ENCODE measurements at places on chromosomes 2 and 18.

- no peak for DNase-seq
Measured at GRCh38 chr2:160104115-160104514, 41.7 kb upstream of the PLA2R1 start.

GRCh38 chr2:178317811-178318210 lies 123.5 kb downstream of the OSBPL6 start:
- no peak for DNase-seq

DNA sequence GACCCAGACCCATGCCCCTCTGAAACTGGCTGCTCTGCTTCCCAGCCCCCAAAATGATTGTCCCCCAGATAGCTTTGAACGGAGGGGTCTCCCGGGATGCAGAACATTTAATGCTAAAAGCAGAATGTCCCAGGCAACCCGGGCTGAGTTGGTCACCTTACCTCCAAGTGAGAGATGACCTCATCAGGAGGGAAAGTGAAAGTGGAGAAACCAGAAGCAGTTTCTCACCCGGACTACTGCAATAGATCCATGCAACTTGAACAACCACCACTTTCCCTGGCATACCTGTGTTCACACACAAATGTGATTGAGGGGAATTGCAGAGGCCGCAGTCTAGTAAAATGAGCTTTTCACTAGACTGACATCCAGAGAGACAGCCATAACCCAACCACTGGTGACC lies 75.3 kb upstream of the NPAS2 start:
- no peak for DNase-seq

- no peak for DNase-seq
Measured at GRCh38 chr18:10405014-10405493, 49.4 kb upstream of the APCDD1 start.

- no peak for DNase-seq
Measured at GRCh38 chr2:134392442-134393074, 138.7 kb downstream of the MGAT5 start.

GRCh38 chr2:96153991-96154431 lies 8.8 kb upstream of the DUSP2 start:
- no peak for DNase-seq

GRCh38 chr18:36518839-36519238 lies 221.3 kb downstream of the FHOD3 start:
- no peak for DNase-seq

- DNase-seq: no peak
Measured at GRCh38 chr2:212538305-212539071, at the start of gene ERBB4. TSS of gene ERBB4 (minus strand) at chr2:212538802. CDS start at chr2:212538530, 272 bp downstream.

DNA sequence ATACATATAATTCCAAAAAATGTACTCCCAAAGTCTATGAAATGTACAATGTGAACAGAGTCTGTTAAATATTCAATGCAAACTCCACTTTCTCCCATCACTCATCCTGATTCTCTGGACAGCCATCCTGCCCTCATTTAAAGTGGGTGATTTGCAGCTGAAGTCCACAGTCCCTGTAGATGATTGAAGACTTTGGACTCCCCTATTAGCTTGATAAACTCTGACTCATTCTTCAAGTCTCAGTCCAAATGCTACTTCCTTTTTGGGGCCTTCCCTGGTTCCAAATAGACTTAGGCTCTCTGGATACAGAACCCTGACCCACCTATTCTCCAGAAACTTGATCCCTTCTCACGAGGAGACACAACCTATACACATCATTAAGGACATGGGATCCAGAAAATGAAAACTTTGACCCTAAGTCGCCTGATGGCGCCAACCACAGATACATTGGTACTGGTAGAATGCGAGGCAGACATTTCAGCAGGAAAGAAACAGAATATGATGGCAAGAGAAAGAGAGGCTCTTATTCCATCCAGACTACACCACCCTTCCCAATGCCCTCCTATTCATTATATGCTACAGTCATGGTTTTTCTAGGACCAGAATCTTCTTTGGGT lies 122.7 kb downstream of the VIT start:
- DNase-seq: no peak

- DNase-seq: no peak
Measured at GRCh38 chr2:240638512-240639160, 13.4 kb downstream of the GPR35 start.

- DNase-seq: no peak
Measured at GRCh38 chr2:17539611-17540092, 844 bp upstream of the VSNL1 start.

DNA sequence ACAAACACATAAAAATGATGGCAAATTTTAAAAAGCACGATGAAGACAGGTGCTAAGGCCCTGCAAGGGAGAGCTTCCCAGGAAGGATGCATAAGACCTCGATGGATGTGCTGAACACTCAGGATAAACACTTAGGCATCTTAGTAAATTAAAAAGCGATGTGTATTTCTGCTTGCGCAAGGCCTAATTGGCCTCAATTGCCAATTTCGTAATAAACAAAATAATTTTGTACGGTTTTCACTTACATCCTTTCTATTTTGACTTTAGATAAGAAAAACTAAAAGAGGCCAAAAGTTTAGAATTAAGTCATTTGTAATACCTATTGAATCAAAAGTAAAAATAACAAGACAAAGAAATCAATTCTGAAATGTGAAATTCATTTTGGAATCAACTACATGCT lies 189.1 kb downstream of the TCF4 start:
- DNase-seq: no peak

DNA sequence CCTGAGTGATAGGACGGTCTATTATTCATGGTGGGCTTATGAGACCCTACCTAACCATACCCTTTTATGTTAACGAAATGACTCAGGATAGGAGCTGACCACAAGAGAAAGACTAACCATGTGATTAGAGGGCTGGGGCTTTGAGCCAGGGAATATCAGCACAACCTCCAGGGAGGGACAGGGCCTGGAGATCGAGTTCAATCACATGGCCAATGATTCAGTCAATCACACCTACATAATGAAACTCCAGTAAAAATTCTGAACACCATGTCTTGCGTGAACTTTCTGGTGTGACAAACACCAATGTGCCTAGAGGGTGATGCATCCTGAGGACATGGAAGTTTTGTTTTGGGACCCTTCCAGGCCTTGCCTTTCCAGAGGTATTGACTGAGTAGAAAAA lies 2.2 kb upstream of the TEX51 start:
- DNase-seq: no peak

DNA sequence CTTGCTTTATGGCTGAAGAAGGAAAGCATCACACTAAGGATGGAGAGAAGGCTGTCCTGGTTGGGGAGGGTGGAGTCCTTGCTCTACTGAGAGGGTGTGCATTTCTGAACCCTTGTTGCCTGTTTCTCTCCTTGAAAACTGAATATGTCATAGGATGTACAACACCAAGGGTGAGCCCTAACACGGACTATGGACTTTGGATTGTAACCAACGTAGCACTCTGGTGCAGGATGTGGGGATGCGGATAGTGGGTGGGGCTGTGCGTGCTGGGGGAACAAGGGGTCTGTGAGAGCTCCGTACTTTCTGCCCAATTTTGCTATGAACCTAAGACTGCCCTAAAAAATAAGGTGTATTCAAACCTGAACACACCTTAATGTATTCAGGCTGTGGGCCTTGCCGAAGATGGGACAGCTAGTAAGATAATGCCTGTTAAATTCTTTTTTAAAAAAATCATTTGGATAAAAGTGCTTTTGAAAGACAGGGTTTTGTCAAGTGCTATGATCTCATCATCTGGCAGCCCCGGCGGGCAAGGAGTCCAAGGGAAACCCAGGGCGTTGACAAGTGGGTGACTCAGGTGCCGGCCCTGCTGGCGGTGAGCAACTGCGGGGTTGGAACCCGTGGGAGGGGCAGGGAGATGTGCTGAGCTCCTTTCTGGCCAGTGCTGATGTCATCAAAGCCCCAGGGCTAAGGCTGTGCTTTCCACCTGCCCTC lies 54.0 kb downstream of the GATA6 start:
- DNase-seq: no peak

DNA sequence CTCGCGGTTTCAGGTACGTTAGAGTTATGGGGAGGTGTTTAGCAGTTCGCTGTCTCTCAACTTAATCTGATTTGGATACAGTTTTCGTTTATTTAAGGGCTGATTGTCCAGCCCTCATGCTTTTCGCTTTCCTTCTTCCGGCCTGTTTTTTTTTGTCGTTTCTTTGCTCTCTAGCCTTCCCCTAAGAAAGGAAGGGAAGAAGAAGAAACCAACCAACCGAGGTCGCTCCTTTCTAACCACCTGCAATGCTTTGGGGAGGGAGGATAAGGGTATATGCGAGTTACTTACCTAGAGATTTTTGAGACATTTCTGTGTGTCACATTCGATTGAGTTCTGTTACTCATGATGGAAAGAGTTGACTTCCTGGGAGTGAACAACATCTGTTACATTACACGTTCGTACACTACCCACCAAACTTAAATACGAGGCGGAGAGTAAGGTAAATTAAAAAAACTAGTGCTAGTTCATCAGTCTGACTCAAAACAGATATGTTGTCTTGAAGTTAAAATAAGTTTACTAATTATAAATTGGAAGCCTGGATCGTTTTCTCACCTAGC lies 918 bp downstream of the EIF5B start:
- DNase-seq: no peak

GRCh38 chr2:5022061-5022460 lies 670.1 kb upstream of the SOX11 start:
- DNase-seq: no peak

- no peak for DNase-seq
Measured at GRCh38 chr2:7780321-7780720, 863.1 kb downstream of the RNF144A start.

DNA sequence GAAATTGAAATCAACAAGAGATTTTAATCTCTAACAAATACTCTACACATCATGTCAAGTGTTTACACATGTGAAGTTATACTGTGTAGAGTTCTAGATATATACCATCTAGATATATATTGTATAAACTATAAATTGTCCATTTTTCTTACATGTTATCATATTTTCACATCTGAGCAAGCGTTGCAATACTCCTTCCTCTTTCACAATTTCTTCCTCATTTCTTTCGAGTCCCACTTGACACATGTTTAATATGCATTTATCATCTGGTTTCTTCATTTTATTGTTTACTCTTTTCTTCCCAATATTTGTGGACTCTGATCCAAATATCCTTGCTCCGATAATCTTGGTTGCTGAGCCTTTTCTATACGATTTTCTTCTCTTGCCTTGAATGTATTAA lies 50.2 kb downstream of the UNC80 start:
- DNase-seq: no peak
